ENCODE measurements at places on chromosomes 12 and 14. TPM values are rescaled to one million over a fixed set of nuclear protein-coding genes. Genes with fewer than 3 reads are reported as not detected.

BDKRB2 gene
- not detected for total RNA-seq

VDR gene
- 62.9 TPM for total RNA-seq

DTD2 gene
- 12.8 TPM for total RNA-seq

VRTN gene
- not detected for total RNA-seq

ZCRB1 gene
- 54.9 TPM for total RNA-seq

ALDH2 gene
- 1.3 TPM for total RNA-seq

CIROP gene
- total RNA-seq = not detected

FAIM2 gene
- 0.78 TPM for total RNA-seq

SLC41A2 gene
- 8.1 TPM for total RNA-seq

KDM5A gene
- total RNA-seq = 91.4 TPM

ST8SIA1 gene
- total RNA-seq = 2.6 TPM

OR4N2 gene
- total RNA-seq = not detected

CMA1 gene
- total RNA-seq = not detected

AQP2 gene
- not detected for total RNA-seq

WASHC4 gene
- 50.1 TPM for total RNA-seq

C12orf56 gene
- total RNA-seq = not detected

IFI27L1 gene
- 51.0 TPM for total RNA-seq

FOXA1 gene
- not detected for total RNA-seq

DNAI7 gene
- not detected for total RNA-seq

CLECL1 gene
- 15.4 TPM for total RNA-seq

ARHGEF25 gene
- 0.55 TPM for total RNA-seq

RPL10L gene
- not detected for total RNA-seq

SERPINA10 gene
- not detected for total RNA-seq

NPFF gene
- total RNA-seq = not detected

TMEM229B gene
- total RNA-seq = 13.3 TPM

BORCS5 gene
- total RNA-seq = 30.9 TPM

CAPZA3 gene
- not detected for total RNA-seq

GUCY2C gene
- total RNA-seq = not detected

ZDHHC22 gene
- not detected for total RNA-seq

OR6C68 gene
- not detected for total RNA-seq

All from activated CD4-positive, alpha-beta memory T cell treated with anti-CD3 and anti-CD28 coated beads, Interleukin-2, amount 10 ng/mL, durations not matched to agents 7 days and 5 days (primary cell).